ENCODE measurements at places on chromosomes 5 and 9. TPM values are rescaled to one million over a fixed set of nuclear protein-coding genes. Genes with fewer than 3 reads are reported as not detected.

DNA sequence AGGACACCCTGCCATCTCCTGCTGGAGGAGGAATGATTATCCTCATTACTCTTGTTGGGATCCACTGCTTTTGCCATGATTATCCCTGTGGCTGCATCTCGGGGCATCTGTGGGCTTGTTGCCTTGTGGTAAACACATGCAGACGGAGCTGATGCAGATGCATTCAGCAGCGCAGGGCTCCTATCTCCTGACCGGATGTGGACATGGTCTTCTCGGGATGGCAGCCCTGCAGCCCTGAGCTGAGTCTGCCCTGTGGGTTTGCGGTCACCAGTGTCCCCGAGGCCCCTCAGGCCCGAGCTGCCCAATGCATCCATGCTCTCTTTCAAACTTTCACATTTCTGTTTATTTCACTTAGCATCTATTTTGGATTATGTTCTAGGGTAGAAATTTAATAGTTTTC is 250.4 kb upstream of the IRX1 start:
- no peak overlapping the region for H3K27ac ChIP-seq
- no peak for DNase-seq
- no peaks in the 10 kb centered on the region for H3K36me3 ChIP-seq
- H3K27me3 ChIP-seq: no peaks in the 10 kb centered on the region

The DEPDC1B gene
- 3.6 TPM for total RNA-seq

GRCh38 chr9:89223396-89223977 is 44.9 kb upstream of the SHC3 start:
- H3K27ac ChIP-seq: no peak overlapping the region
- no peak overlapping the region for H3K4me3 ChIP-seq
- no peaks in the 10 kb centered on the region for H3K4me1 ChIP-seq
- DNase-seq: no peak

DNA sequence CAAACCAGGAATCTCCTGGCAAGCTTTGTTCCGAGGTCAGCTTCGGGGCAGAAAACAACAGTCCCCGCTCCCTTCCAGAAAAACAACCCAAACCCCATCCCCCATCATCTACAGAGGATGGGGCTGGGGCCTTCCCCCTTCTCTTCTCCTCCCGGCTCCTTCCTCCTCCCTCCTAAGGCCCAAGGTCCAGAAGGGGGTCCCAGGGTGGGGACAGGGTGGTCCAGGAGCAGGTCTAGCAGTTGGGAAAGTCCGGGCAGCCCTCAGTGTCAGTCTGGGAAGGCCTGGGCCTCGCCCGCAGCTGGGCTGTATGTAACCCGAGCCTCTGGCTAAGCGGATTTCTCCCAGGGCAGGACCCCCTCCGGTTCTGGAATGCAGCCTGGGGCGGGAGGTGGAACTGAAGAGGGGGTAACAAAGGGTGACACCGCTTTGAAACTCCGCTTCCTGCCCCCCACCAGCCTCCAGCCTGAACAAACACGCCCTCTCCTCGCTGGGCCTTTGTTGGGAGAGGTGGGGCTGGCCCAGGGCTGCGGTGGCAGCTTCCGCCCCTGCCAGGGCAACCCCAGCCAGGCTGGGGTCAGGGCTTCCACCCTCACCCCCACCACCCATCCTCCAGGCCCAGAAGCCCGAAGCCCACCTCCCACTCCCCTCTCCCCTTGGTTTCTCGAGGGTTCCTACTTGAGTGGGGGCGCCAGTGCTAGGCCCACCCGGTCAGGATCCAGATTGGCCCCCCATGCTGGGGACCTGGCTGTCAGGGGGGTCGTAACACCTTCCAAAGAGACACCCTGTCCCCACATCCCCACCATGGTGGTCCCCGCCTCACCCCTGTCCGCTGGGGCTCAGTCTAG is 63.5 kb downstream of the C9orf50 start:
- DNase-seq: no peak
- no peaks in the 10 kb centered on the region for H3K4me1 ChIP-seq
- H3K36me3 ChIP-seq: no peaks in the 10 kb centered on the region
- no peak overlapping the region for H3K4me3 ChIP-seq
- no peaks in the 10 kb centered on the region for H3K27me3 ChIP-seq

DNA sequence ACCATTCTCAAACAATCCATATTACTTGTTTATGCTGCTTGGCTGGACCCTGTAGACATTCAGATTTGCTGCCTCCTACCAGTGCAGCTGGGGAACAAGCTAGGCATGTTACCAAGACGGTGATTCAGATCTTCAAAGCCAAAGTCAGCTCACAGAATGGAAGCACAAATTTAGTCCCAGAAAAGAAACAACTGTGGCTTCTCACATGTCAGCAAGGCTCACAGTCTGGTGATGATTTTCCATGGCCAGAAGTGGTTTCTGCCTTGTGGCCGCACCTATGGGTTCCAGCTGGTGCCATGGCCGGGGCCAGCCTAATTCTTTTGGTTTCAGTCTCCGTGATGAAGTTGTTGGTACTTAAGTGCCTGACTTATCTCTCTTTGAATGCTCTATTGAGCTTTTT is 182.2 kb downstream of the TMC1 start:
- H3K4me1 ChIP-seq: no peaks in the 10 kb centered on the region
- DNase-seq: no peak
- H3K27ac ChIP-seq: no peak overlapping the region
- no peaks in the 10 kb centered on the region for H3K27me3 ChIP-seq
- no peaks in the 10 kb centered on the region for H3K36me3 ChIP-seq

DNA sequence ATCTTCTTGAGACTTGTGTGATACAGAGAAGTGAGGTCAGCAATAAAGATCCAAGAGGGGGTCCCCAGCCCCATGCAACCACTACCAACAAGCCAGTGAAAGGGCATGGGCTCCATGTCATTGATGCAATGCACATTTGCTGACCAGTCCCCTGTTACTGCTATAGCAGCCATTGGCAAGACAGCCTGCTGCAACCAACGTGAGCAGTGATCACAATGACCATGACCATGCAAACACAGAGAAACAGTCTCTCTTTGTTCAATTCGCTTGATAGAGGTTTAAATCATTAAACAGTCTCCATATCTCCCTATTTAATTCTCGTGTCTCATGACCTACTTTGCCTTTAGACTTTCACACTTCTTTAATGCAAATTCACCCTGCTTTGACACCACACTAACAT is 30.0 kb upstream of the FOXB2 start:
- H3K27me3 ChIP-seq: no peaks in the 10 kb centered on the region
- no peak for DNase-seq
- no peak overlapping the region for H3K27ac ChIP-seq
- H3K4me1 ChIP-seq: no peaks in the 10 kb centered on the region

DNA sequence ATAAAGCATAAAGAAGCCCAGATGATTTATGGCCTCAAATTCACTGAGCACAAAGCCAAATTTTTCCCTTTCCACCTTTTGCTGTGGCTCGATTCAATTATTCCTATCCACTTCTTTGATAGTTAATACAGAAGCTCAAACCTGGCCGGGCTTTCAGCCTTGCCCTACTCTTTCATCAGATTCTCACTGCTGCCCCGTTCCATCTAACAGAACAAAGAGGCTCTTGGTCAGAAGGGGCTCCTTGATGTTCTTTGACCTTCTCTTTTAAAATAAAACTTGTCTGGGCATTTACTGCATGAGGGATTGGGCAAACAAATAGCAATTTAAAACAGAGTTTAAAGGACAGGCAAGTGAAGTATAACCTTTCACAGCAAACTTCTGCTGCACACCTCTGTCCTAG is 9.8 kb downstream of the GRXCR2 start:
- no peaks in the 10 kb centered on the region for H3K36me3 ChIP-seq
- no peak overlapping the region for H3K4me3 ChIP-seq
- H3K27ac ChIP-seq: no peak overlapping the region
- no peak for DNase-seq

DNA sequence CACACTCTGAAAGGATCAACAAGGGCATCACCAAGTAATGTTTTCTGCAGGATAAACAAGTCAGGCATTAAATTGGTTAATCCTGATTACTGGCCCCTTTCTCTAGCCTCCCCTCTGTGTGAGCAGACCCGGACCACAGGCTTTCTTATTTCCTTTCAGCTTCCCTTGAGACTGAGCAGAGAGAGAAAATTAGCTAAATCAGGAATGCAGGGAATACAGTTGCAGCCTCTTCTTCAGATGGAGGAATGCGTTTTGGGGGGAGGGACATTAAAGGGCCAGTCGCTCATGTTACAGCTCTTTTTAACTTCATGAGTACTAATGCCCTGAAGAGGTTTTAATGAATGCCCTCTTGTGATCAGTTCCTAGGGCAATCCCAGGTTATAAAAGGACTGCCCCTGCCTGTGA is 19.8 kb downstream of the PCDHAC2 start:
- no peak overlapping the region for H3K27ac ChIP-seq
- H3K27me3 ChIP-seq: no peaks in the 10 kb centered on the region
- no peaks in the 10 kb centered on the region for H3K36me3 ChIP-seq
- no peaks in the 10 kb centered on the region for H3K4me1 ChIP-seq
- H3K4me3 ChIP-seq: no peak overlapping the region

The INSL6 gene
- not detected for total RNA-seq

DNA sequence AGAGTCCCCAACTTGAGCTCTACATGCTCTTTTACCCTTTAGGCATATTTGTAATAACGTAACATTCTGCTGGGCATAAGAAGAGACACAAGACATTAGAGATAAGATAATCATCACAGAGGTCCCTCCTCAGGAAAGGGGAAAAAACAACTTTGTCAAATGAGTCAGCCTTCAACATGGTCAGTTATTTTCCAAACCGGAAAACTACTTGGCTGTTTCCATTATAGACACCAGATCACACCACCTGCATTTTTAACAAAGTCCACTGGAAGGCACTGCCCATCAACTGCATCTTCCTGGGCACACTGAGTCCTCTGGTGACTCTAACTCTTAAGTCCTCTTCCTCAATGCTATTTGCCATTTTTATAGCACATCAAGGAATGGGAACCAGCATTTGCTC is 221.8 kb downstream of the FAM114A2 start:
- no peaks in the 10 kb centered on the region for H3K36me3 ChIP-seq
- H3K4me1 ChIP-seq: no peaks in the 10 kb centered on the region
- H3K27ac ChIP-seq: no peak overlapping the region
- no peak for DNase-seq
- H3K4me3 ChIP-seq: no peak overlapping the region

DNA sequence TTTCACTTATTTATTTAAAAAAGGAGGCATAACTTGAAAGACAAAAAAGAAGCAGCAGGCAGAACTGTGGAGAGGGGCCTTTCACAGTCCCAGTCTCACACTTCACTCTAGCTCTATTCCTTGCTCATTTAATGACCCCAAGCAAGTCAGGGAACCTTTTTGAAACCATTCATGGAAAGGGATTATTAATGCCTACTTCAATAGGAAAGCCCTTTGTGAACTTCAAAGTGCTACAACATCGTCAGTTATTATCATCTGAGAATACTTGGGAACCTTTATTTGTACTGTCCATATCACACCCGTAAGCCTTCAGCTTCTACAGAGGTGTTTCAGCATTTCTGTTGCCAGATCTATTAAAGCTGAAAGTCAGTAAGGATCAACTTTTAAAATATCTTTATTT is 320.2 kb downstream of the TMEM161B start:
- H3K4me1 ChIP-seq: no peaks in the 10 kb centered on the region
- DNase-seq: no peak
- H3K27ac ChIP-seq: no peak overlapping the region
- H3K27me3 ChIP-seq: no peaks in the 10 kb centered on the region
- H3K4me3 ChIP-seq: no peak overlapping the region

DNA sequence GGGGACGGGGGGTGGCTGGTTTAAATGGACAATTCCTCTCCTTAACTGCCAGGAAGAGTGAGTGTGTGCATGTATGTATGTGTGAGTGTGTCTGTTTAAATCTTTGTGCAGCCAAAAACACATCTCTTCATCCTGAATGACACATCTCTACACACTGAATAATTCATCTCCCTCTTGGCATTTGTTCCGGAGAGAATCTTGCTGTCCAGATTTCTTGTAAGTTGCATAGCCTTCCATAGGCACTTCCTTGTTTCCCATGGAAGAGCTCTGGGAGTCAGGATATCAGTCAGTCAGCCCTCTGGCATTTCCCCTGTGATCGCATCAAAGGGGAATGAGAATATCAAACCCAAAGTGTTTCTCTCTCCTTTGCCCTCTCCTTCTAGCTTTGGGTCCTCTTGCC is 74.7 kb downstream of the WWC1 start:
- H3K4me3 ChIP-seq: no peak overlapping the region
- H3K27ac ChIP-seq: no peak overlapping the region
- H3K4me1 ChIP-seq: peaks cover 2% of the 10 kb centered on the region
- H3K27me3 ChIP-seq: no peaks in the 10 kb centered on the region
- DNase-seq: no peak
- H3K36me3 ChIP-seq: no peaks in the 10 kb centered on the region

DNA sequence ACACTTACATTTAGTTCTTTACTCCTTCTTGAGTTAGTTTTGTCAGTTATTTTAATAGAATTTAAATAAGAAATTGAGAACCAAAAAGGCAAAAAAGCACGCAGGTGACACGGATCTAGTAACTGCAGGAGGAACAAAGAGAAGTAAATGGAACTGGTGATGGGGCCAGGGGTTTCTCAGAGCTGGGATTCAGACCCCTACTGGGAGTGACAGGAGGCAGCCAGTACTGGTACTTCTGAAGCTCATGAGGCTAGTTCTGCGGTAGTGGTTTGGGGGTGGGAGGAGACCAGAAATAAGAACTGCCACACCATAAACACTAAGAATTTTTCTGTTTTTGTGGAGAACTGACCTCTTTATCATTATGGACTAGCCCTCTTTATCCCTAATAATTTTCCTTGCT is 48.2 kb downstream of the OXCT1 start:
- H3K27ac ChIP-seq: no peak overlapping the region
- H3K27me3 ChIP-seq: no peaks in the 10 kb centered on the region
- H3K4me1 ChIP-seq: no peaks in the 10 kb centered on the region
- DNase-seq: no peak

DNA sequence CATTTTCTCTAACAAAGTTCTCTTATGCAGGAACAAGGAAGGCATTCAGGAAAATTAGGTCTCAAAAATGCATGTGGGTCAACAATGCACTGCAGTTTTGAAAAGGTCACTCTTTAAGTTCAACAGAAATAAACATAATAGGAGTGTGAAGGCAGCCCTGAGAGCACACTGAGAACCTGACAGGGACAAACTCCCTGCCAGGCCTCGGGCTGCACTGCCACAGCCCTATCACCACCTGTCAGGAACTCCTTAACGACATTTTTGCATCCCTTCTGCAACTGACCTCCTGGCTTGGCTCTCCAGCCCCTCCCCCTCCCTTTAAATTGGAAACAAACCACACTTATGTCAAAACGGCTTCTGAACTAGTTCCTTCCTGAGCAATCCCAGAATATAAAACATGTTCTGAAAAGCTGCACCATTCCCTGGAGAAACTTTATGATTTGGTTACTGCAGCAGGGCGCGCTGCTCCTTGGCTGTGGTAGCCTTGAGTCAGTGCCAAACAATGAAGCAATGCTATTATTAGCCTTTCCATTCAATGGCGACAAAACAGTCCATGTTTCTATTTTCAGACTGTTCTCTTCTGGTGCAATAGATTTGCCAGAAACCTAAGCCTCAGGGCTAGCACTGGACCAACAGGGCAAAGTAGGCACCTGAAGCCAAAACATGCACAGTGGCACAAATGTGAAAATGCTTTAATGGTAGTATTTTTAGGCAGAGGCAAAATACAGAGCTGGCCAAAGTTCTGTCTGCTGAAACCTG is 160.1 kb upstream of the ZNF608 start:
- no peaks in the 10 kb centered on the region for H3K36me3 ChIP-seq
- peak; percentile 77 for DNase-seq
- peaks cover 3% of the 10 kb centered on the region for H3K4me1 ChIP-seq
- H3K4me3 ChIP-seq: no peak overlapping the region
- H3K27me3 ChIP-seq: no peaks in the 10 kb centered on the region

GRCh38 chr9:115880221-115880885 is 273.2 kb upstream of the PAPPA start:
- H3K36me3 ChIP-seq: no peaks in the 10 kb centered on the region
- no peak overlapping the region for H3K27ac ChIP-seq
- DNase-seq: no peak

GRCh38 chr5:134063188-134063820 is 51.2 kb upstream of the TCF7 start:
- no peak overlapping the region for H3K4me3 ChIP-seq
- DNase-seq: no peak
- H3K36me3 ChIP-seq: no peaks in the 10 kb centered on the region
- H3K4me1 ChIP-seq: peaks cover 5% of the 10 kb centered on the region
- no peak overlapping the region for H3K27ac ChIP-seq
- H3K27me3 ChIP-seq: no peaks in the 10 kb centered on the region

Data from tibial nerve (tissue), 4 donors.